T-helper 2 cell treated with Interferon-gamma antibody and Interleukin-4, amounts not matched to agents 100 ng/mL and 5 ng/mL, for 36 hours (primary cell): ENCODE measurements at places on chromosomes 3 and 15. TPM values are rescaled to one million over a fixed set of nuclear protein-coding genes. Genes with fewer than 3 reads are reported as not detected.

The SFMBT1 gene
- total RNA-seq: 24.0 and 26.5 TPM in 2 replicates

The PIGZ gene
- total RNA-seq: 3.1 and 3.3 TPM in 2 replicates

The CSK gene
- total RNA-seq: 407 and 408 TPM in 2 replicates

The RIOX2 gene
- total RNA-seq: 66.2 and 70.2 TPM in 2 replicates

The MED12L gene
- 1.6 and 1.8 TPM in 2 replicates for total RNA-seq

The CIDEC gene
- not detected in 2 replicates for total RNA-seq

The CLPX gene
- total RNA-seq: 42.0 and 44.3 TPM in 2 replicates

The CDAN1 gene
- total RNA-seq: 21.7 and 27.6 TPM in 2 replicates

The GP5 gene
- total RNA-seq: 1.0 and 1.1 TPM in 2 replicates

The CDHR4 gene
- not detected in 2 replicates for total RNA-seq

The GHSR gene
- not detected in 2 replicates for total RNA-seq

The SLC35G2 gene
- 0.34 and 0.48 TPM in 2 replicates for total RNA-seq

The DNAH1 gene
- 25.5 and 25.9 TPM in 2 replicates for total RNA-seq

The FBXW12 gene
- total RNA-seq: not detected in 2 replicates

The CKMT1B gene
- 0.45 TPM in 1 of 2 replicates, not detected in the other for total RNA-seq

The CELF6 gene
- 0.68 and 0.91 TPM in 2 replicates for total RNA-seq
